ENCODE measurements at places on chromosomes 2 and 18.

DNA sequence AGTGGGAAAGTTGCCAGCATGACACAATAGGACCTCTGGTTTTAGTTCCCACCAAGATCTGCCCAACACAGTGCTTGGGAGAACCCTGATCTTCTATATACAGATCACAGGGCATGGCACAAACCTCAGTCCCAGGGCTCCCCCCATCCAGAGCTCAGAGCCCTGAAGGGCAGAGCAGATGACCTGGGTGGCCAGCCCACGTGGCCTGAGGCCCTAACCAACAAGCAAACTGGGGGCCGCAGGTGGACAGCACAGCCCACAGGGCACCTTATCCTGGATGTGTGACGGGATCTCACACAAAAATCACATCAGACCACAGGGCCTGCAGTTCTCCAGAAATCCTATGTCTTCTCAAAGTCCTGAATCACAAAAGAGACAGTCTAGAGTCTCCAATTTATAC lies 34.7 kb downstream of the CRACDL start:
- no peak for DNase-seq

GRCh38 chr18:62140259-62140658 lies 46.6 kb downstream of the PIGN start:
- no peak for DNase-seq

- DNase-seq: no peak
Observed at GRCh38 chr18:5527603-5528002, 16.2 kb downstream of the EPB41L3 start.

DNA sequence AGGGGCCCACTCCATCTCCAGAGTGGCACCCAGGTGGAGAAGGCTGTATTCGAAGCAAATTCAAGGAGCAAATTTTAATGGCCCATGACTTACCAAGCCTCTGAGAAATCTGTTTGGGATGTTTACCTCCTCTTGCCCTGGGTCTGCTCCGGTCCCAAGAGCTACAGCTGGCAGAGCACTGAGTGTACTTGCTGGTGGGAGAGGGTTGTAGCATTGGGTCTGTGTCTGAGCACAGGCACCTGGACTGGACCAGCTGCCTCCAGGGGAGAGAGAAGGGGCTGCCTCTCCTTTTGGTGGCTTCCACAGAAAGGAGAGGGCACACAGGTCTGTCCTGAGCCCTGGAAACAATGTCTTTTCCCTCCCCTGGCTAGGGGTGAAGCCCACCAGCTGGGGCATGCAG lies 9.8 kb downstream of the EN1 start:
- DNase-seq: no peak

- DNase-seq: no peak
Observed at GRCh38 chr2:241084856-241085444, 17.1 kb downstream of the MTERF4 start.

GRCh38 chr2:20091305-20091991 lies 40.0 kb upstream of the LAPTM4A start:
- DNase-seq: no peak

GRCh38 chr2:235605312-235606003 lies 111.6 kb downstream of the AGAP1 start:
- DNase-seq: no peak

DNA sequence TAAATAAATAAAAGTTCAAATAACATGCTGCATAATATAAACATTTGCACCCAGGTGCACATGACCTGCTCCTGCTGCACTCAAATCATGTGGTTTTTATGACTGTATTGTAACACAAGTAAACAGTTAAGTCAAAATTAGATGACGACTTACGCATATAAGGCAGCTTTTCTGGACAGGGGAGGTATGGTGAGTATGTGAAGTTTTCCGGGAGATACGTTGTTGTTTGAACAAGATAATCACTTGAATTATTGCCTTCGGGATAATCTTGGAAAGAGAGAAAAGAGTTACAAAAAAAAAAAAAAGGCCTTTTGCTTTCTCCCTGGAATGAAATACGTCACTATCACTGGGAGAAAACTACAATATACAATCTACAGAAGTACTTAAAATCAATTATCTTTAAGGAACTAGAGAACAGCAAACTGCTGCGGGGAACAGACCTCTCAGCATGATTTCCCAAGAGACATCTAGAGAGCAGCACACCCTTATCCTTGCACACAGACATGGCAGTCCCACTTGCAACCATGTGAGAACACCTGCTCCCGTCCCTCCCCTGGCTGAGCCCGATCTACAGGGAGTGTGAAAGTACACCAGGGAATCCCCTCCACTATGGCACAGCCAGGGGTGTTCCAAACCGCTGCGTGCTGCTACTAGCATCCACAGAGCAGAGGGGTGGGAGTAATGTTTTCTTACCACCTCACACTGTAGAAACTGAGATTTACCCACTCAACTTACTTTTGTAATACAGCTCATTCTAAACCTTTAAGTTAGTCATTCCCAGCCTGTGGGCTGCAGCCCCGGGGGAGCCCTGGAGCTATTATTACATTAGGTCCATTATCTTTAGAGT lies 26.3 kb downstream of the B4GALT6 start:
- no peak for DNase-seq

DNA sequence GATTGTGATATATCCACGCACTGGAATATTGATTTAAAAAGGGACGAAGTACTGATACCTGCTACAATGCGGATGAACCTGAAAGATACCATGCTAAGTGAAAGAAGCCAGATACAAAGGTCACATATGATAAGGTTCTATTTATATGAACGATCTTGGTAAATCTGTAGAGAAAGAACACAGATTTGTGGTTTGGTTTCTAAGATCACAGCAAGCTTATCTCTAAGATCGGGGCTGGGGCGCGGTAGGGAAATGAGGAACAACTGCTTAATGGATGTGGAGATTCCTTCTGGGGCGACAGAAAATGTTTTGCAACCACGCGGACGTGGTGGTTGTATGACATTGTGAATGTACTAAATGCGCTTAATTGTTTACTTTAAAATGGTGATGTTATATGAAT lies 60.1 kb downstream of the NEDD4L start:
- DNase-seq: no peak

GRCh38 chr2:239303711-239304532 lies 96.9 kb downstream of the HDAC4 start:
- DNase-seq: no peak

DNA sequence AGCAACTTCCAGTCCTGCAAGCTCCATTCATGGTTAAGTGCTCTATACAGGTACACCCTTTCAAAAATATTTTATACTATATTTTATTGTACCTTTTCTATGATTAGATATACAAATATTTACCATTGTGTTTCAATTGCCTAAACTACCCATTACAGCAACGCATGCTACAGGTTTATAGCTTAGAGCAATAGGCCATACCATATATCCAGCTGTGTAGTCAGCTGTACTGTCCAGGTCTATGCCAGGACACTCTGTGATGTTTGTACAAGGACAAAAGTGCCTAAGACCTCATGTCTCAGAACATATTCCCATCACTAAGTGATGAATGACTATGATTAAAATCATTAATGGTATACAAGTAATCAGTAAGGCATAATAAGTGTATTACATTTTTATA lies 368.7 kb downstream of the CMPK2 start:
- no peak for DNase-seq

DNA sequence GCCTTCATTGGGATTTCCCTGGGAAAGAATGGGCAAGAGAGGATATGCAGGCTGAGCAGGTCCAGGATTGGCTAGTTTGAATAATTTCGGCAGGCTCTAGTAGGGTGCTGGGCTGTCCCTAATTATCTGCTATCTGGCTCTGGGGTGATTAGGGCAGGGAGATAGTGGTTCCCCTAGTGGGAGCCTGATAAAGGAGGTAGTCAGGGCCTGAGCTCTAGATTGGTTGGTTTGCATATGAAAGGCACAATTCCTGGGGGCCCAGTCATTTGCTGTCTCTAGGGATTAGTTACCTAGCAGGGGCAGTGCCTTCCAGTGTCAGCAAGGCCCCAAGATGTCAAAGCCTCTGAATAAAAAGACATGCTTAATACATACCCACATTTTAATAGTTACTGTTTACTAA lies 690.1 kb upstream of the KLHL29 start:
- no peak for DNase-seq

GRCh38 chr2:120317916-120318315 lies 28.0 kb upstream of the INHBB start:
- no peak for DNase-seq

GRCh38 chr2:233367586-233367985 lies 13.3 kb downstream of the DGKD start:
- no peak for DNase-seq

- no peak for DNase-seq
Observed at GRCh38 chr18:79789901-79790890, 7.5 kb upstream of the KCNG2 start.

DNA sequence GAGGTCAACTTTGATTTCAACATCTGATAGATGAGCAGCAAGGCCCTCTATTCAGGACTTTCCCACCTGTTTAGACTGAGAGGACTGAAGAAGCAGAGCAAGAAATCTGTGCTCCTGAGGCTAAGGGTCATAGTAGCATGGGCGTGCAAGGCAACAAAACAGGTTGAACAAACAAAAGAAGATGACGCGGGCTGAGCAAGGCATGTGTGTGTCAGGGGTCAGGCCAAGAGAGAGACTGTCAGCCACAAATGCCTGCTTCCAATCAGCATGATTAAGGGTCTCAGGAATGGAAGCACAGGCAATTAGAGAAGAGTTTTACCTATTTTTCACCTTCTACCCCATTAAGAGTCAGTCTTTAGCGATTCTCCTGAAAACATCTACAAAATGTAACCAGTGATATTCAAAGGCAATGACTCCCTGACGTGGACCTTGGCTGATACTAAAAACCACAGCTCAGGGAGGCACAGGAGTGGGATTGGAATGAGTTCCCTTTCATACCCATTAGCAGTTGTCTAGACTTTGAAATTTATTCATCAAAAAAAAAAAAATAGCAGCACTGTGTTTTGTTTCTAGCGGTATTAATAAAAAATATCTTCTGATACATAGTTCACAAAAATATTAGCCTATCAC lies 81.9 kb downstream of the DYNAP start:
- DNase-seq: no peak

- no peak for DNase-seq
Observed at GRCh38 chr18:35811896-35812295, 160.6 kb upstream of the RMP24 start.

GRCh38 chr2:38038682-38039081 lies 37.3 kb downstream of the CYP1B1 start:
- DNase-seq: no peak

GRCh38 chr2:203400805-203401585 lies 72.8 kb downstream of the ABI2 start:
- DNase-seq: no peak

DNA sequence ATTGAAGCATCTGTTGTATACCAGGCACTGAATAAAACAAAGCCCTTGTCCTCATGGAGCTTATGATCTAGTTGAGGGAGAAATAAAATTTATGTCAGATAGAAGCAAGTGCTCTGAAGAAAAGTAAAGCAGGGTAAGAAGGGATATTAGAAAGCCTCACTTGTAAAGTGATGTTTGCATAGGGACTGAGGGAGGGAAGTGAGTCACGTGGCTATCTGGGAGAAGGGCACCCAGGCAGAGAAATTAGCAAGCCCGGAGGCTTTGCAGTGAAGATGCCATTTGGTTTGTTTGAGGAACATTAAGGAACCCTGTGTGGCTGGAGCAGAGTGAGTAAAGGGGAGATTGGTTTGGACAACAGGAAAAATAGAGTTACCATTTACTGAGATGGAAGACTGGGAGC lies 52.1 kb downstream of the RBBP8 start:
- no peak for DNase-seq

- DNase-seq: no peak
Observed at GRCh38 chr2:32051836-32052439, 11.4 kb upstream of the SPAST start.

GRCh38 chr2:153235516-153235915 lies 243.0 kb downstream of the RPRM start:
- no peak for DNase-seq

DNA sequence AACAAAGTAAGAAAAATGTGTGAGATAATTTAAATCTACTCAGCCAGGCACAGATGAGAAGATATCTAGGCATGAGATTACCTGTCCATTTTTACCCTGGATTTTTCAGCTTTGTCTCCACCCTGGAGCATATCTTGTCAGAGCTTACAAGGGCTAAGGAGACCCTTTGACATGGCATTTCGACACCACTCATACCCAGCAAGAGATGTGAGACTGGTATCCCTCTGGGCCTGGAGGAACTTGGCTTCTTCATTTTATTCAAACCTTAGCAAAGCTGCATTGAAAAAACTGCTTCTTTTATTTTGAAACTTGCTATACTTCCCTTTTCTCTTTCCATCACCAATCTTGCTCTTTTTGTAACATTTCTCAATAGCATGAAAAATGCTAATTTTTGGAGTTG lies 194.9 kb upstream of the HNMT start:
- DNase-seq: no peak

DNA sequence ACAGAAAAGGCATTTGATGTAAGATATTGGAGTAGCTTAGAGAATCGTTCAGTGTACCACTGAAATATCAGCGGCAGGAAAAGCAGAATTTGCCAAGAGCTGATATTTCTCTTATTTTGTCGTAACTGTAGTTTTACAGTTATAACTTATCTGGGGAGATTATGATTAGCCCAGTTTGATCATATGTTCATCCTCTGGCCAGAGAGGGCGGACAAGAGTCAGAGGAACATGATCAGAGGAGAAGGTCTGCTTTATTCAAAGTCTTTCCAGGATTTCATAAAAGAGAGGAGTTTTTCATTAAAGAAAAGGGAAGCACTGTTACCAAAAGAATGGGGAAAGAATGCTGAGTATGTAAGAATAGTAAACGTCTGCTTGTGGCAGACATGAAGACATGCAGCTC lies 1655.6 kb downstream of the DPP10 start:
- DNase-seq: no peak

GRCh38 chr2:65436824-65437221 lies 4.4 kb upstream of the SPRED2 start:
- DNase-seq: no peak

GRCh38 chr2:162838136-162838497 lies 450 bp downstream of the KCNH7 start:
- DNase-seq: no peak

DNA sequence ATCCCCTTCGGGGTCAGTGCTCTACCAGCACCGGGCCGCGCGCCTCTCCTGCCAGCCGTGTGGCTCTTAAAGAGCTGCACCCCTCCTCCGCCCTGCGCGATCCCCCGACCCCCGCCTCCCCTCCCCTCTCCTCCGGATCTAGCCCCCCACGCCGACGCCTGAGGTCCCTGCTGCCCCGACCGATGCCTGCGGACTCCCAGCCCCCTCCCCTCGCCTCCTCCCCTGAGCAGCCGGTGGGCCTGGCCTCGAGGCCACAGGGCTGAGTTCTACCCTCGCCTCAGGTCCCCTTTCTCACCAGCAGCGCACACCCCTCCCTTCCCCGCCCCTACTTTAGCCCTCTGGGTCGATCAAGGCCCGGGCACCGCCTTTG lies 5.8 kb upstream of the SIX3 start:
- no peak for DNase-seq

DNA sequence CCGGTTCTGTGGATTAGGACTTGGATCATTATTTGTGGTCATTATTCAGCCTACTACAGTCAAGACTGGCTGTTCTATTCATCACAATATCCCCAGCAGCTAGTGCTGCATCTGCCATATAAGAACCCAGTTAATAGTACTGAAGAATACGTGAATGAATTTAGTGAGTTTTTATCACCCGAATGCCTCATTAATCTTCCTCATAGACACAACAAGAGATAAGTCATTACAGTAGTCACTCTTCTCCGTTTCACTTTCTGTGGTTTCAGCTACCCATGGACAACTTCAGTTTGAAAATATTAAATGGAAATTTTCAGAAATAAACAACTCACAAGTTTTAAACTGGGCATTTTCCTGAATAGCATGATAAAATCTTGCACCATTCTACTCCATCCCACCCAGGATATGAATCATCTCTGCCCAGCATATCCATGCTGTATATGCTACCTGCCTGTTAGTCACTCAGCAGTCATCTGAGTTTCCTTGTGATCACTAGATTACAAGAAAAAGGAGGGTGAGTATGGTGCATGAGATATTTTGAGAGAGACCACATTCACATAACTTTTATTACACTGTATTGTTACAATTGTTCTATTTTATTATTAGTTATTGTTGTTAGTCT lies 363.7 kb upstream of the CHAC2 start:
- no peak for DNase-seq
